Thyroid gland (tissue), 4 donors: ENCODE measurements at places on chromosomes 3 and 15. TPM values are rescaled to one million over a fixed set of nuclear protein-coding genes. Genes with fewer than 3 reads are reported as not detected.

GRCh38 chr3:140630366-140630765 is 47.5 kb upstream of the TRIM42 start:
- no peak for DNase-seq

DNA sequence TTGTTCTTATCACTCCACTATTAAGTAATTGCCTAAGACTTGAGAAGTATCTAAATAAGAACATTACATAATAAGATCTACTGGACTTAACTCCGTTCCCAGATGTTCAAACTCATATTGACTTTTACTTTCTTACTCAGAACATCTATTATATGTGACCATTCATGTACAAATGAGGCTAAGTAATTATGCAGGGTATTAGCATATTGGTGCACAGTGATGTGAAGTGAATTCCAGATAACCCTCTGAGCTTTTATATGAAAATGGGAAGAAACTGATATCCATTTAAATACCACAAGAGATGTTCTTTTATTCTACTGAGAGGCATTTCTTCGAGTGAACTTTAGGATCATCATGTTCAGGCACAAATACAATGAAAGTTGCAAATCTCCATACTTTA is 135.7 kb downstream of the ZPLD1 start:
- no peak for DNase-seq

DNA sequence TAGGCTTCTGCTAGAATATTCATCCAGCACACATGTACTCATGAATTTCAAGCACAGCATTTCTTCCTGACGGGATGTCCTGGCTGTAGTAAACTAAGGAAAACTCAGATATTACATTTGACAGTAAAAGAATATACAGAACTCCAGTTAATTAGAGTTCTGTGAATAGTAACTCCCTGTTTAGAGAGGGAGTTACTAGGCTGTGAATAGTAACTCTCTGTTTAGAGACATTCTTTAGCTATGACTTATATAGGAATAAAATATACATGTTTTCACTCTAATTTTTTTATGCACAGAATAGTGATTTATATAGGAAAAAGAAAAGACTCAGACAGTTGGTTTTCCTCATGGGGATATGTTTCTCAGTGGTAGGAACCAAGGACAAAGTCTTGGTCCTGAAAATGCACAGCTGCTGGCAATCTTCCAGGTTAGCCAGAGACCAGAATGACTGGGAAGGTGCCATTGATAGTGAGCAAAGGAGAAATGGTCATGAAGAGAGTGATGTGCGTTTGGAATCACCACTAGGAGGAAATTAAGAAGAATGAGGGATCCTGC is 480.7 kb upstream of the THBS1 start:
- DNase-seq = no peak

The GABRR3 gene
- not detected for total RNA-seq

- no peak for DNase-seq
These were observed 516.7 kb upstream of the CFAP20DC start for GRCh38 chr3:59566481-59566975.

DNA sequence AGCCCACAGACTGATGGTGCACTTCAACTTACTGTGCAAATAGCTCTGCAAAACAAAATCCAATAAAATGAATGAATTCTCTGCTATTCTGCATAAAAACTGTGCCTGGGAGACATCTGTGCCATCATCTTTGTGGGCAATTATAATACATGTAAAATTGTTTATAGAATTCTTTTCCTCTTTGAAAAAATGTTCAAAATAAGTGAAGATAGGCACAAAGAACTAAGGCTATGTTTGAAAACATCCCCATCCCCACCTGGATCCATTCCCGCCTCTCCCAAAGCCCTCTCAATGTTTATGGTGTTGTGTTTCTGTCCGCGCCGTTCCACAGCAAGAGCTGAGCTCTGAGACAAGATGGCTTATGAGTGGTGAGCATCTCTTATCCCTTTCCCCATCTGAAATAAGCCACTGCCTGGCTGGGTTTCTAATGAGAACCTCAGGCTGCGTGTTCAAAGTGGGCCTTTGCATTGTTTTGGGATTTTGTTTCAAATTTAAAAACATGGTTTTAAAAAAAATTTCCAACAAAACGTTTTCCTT is 22.4 kb upstream of the SNRPA1 start:
- DNase-seq = no peak

The ITIH1 gene
- not detected for total RNA-seq

DNA sequence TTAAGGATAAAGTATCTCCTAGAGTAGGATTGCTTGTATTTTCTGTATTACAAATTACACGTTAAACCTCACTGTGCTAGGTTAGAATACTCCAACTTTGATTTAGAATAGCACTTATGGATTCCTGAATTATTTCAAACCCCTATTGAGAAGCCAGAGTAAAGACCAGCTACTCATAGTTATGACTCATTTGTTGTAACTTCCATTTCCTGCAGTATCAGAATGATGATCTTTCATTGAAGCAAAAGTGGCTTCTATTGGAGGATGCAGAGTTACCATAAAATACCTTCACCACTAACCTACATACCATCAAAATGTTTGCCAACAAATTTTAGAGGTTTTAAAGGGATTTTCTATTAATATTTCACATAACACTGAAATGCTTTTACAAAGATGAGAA is 1322.7 kb upstream of the ALCAM start:
- DNase-seq = no peak

- no peak for DNase-seq
These were observed 216.5 kb downstream of the ZNF385D start for GRCh38 chr3:21534462-21534861.

- DNase-seq = no peak
These were observed 111.0 kb upstream of the RAP2B start for GRCh38 chr3:153050978-153051377.

DNA sequence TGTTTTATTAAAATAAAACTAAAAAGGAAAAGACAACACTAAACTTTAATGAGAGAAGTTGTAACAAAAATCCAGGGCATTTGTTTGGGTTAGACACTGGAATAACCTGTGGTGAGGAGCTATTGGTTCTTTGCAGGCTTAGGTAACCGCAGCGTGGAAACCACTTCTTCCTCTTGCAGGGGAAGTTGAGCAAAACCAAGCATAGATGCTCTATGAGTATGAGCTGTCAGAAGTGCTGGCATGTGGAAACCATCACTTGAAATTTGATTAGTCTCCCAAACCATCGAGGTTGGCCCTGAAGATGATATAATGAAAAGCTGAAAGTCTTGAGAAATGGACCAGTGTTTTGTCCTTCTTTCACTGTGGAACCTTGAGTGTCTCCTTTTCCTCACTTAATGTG is 127.1 kb upstream of the RBMS3 start:
- no peak for DNase-seq

GRCh38 chr3:40057786-40058185 is 248.4 kb downstream of the MYRIP start:
- DNase-seq = no peak

- no peak for DNase-seq
These were observed 517.0 kb upstream of the NAALADL2 start for GRCh38 chr3:174342171-174342570.

GRCh38 chr3:70085613-70086012 is 86.1 kb downstream of the SAMMSON start:
- DNase-seq = no peak

DNA sequence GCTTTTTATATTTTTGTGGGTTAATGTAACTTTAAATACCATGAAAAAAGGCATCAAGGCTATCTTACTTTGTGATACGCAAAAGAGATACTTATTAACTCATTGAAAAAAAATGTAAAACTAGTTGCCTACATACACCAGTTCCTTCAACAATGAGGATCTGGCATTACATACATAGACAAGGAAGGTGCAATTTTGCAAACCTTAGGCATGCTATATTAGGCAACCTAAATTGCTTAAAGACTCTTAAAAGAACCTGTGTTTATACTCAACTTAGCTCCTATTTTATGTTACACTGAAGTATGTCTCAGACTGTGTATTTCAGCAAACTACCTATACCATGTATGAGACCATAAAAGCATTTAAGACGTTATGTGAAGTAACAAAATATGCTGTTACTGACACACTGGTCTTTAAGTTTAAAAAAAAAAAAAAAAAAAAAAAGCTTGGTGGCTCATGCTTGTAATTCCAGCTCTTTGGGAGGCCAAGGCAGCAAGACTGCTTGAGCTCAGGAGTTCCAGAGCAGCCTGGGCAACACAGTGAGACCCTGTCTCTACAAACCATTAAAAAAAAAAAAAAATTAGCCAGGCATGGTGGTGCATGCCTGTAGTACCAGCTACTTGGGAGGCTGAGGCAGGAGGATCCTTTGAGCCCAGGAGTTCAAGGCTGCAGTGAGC is 9.1 kb downstream of the TASOR start:
- no peak for DNase-seq

DNA sequence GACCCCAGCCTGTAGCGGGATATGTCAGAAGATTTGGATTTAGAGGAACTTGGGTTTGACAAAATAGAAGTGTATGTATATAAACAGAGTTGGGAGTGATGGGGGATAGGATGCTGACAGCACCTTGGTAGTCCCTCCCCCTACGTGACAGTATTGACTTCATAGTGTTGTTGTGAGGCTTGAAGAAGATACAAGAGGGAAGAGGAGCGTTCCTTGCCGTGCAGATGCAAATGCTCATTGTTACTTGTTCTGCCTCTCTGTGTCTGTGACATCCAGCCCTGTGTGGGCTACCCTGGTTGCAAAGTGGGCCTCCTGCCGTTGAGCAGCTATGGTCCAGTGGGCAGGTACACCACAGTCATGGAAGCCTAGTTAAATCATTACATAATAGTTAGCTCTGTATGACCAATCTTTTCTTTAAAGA is 45.0 kb downstream of the SMAD3 start:
- DNase-seq = peak; percentile 61

GRCh38 chr3:57709031-57709430 is 16.2 kb upstream of the DENND6A start:
- no peak for DNase-seq

GRCh38 chr3:9994086-9994844 is 7.6 kb upstream of the EMC3 start:
- DNase-seq = no peak
